Hematopoietic multipotent progenitor cell treated with erythropoietin and hydrocortisone succinate and interleukin-3 and kit ligand, for 6 days (in vitro differentiated cells): ENCODE measurements at places on chromosomes 1 and 21.

GRCh38 chr1:199590708-199591107, 436.8 kb upstream of the NR5A2 start:
- no peak for DNase-seq

DNA sequence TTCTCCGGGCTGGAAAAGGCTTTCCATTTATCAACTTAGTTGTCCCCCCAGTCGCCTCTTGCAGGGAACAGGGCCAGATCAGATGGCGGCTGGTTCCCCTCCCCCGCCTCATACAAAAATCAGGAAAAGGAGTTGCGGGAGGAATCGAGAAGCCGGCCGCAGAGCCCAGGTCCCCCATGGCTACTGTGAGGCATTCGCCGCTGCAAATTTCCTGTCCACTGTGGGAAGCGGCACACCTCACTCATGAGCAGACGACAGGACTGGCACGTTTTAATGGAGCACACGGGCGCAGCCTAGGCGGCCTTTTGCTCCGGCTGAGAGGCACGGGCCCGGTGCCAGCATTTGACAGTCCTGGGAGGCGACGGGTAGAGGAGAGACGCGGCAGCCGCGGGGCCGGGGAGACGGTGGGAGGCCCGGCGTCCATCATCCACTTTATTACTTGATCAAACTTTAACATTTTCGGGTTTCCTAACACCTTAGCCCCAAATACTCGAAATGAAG, 1.1 kb downstream of the GNG4 start:
- peak; percentile 43 for DNase-seq

GRCh38 chr1:206495493-206496046, 11.8 kb upstream of the RASSF5 start:
- DNase-seq, result no peak

DNA sequence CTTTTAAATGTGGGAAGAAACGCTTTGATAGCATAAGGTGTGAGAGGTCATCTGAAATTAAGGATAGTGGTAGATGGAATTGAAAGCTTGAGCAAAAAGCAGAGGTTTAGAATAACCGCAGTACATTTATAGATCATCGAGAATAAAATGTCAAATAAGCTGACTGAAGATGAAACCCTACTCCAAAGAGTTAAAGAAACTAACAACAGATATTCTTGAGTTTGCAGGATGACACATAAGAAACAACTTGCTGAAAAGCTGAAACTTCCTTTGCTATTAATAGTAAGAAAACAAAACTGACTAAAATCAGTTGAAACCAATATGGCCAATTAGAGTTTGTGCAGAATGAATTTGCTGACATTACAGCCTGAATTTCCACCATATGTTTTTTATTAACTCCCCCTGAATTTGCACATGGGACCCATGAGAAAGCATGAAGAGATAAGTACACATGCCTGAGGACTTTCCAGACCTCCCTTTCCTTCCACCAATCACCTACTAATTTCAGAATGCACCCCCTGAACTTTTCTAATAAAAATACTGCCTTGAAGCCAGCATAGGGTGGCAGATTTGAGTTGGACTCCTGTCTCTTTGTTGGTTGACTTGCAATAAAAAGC, 1.7 kb upstream of the C1orf185 start:
- DNase-seq, result no peak

- no peak for DNase-seq
Measured at GRCh38 chr21:33256019-33256418, 10.1 kb upstream of the IL10RB start.

DNA sequence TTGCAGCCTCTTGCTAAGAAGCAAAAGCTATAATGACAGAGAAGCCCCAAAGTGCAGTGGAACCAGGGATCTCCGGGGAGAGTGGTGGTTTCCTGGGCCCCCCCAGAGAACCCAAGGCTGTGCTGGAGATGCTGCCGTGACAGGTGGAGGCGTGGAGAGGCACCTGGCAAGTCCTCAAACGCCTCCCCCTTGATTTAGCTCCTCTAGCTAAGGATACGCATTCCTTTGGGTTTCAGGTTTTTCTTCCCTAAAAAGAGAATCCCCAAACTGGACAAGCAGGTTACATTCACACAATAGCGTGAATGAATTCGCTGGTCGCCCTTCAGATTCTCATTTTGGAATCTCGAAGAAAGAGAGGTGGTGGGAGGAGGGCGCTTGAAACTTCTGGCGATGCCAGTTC, 853 bp upstream of the ATP1A1 start:
- no peak for DNase-seq

- no peak for DNase-seq
Measured at GRCh38 chr1:37667023-37667671, 25.2 kb upstream of the CDCA8 start.

GRCh38 chr1:47164552-47164951, 25.3 kb downstream of the PDZK1IP1 start:
- DNase-seq, result no peak

- no peak for DNase-seq
Measured at GRCh38 chr21:15839026-15839425, 109.2 kb downstream of the USP25 start.

DNA sequence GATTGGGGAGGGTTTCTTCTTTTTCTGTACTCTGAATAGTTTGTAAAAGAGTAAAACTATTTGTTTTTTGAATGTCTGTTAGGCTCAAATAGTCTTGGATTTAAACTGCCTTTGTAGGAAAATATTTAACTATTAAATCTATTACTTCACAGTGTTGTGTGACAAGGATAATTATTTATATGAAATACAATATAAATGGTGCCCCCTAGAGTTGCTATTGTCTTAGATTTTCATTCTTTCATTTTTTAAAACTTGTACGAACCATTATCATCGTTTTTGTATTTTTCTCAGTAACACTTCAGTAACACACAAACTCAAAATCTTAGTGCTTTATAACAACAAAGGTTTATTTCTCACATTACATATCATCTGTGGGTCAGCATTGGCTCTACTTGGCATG, 37.4 kb downstream of the C1orf185 start:
- DNase-seq, result peak; percentile 24

DNA sequence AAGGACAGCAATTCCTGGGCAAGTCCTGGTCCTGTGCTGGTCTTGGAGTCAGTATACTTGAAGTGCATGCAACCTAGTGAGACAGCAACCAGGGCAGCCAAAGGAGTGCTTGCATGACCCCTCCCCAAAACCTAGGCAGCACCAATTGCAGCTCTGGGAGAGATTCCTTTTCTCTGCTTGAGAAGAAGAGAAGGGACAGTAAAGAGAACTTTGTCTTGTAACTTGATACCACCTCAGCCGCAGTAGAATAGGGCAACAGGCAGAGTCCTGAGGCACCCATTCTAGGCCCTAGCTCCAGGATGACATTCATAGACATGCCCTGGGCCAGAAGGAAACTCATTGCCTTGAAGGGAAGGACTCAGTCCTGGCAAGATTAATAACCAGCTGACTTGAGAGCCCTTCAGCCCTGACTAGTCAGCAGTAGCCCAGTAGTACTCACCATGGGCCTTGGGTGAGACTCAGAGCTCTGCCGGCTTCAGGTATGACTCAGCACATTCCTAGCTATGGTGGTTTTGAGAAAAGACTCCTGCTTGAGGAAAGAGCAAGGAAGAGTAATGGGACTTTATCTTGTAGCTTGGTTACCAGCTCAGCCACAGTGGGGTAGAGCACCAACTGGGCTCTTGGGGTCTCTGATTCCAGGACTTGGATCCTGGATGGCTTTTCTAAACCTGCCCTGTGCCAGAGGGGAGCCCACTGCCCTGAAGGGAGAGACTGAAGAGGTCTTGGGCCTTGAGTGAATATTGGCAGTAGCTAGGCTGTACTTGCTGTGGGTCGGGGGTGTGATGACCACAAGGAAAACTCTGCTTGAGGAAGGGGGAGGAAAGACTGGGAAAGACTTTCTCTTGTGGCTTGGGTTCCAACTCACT, 51.7 kb upstream of the ACADM start:
- DNase-seq, result peak; percentile 52

DNA sequence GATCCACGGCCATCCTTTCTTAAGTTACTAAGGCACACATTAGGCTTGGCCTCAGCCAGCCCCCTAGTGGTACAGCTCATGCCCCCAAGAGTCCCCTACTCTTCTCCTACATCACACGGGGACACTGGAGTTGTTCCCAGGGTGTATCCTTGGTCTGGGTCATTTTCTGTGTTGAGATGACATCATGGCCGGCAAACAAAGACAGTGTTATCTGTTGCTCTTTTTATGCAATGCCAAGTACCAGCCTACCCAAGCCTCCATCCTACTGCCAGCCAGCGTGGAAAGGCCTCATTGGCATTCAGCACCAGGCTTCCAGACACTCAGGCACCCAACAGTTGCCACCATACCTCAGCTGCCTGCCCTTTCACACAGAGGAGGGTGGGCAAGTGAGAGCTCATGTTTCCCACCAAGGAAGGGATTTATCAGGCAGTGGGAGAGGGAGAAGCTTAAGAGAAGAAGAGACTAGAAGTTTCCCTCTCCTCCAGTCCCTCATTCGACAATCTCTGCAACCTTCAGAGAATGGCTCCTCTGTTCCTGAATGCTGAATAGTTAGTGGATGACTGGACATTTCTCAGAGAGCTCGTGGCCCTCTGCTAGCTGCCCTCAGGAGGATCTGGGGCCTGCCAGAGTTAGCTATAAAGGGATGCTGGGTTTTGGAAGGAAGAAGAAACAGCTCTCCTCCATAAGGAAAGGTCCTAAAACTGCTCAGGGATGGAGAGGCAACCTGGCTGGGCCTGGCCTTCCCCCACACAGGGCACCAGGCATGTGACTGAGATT, 17.7 kb downstream of the CBR1 start:
- DNase-seq, result no peak

DNA sequence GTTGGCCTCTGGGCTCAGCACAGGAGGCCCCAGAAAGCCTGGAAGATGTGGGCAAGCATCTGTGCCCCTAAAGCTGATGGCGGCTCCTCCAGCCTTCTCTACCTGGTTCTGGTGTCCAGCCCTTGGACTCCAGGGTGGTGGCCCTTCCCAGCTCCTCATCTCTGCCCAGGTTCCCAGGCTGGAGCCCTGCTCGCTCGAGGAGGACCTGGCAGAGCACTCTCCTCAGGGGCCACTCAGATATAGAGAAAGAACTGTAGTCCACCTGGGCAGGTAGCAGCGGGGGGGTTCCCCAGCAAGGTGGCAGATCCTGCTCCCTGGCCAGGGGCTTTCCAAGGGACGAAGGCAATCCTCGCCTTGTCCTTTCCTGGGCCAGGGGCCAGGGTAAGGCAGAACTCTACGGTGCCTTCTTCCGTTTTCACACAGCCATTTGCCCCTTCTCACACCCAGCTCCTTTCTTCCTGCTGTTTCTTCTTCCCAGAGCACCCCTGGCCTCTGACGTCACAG, 18.9 kb downstream of the WNT4 start:
- no peak for DNase-seq

DNA sequence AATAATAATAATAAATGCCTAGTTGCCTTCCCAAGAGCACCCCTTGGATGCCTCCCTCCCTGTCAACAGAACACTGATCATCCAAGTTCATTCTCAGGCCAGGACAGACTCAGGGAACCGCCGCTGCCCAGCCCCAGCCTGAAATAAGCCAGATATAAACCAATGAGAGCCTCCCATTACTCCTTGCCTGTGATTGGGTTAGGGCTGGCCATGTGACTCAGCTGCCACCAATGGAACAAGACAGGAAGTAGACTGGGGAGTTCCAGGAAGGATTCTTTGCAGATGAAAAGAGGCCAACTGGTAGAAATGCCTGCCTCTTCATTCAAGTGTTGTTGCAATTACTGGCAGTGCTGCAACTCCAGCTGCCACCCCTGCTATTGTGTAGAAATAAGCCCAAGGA, 146.4 kb upstream of the TIAM1 start:
- no peak for DNase-seq

GRCh38 chr1:211579440-211580302, 710 bp upstream of the SLC30A1 start:
- DNase-seq, result peak; percentile 75

DNA sequence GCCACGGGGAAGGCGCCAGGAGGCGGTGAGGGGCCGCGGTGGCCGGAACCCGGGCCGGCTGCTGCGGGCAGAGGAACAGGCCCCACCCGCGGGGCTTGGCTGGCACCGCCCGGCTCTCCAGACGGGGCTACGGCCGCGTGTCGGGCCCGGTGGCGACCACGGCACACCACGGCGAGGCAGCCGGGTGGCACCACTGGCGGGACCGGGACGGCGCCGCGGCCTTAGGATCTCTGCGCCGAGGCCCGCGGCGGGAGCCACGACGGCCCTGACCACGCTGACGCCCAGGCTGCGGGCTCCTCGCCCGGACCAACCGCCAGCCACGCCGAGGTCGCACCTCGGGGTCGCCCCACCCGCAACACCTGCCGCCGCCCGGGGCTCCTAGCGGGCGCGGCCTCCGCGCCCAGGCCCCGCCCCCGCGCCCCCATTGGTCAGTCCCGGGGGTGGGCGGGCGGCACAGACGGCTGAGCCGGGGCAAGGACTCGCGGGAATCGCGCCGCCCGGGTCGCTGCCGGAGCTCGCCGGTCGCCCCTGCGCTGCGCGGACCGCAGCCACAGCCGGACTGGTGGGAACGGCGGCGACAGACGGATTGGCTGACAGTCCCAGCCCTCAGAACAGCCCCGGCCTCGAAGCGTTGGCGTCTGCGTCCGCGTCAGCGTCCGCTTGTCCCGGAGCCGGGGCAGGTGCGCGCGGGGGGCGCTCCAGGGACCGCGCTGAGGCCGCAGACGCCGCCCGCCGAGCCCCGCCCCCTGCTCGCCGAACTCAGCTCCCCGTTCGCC, at the start of gene BMP8A:
BMP8A (plus strand) TSS at position 491 of the 776 bp plus-strand sequence. CDS start 356 bp downstream, outside the sequence.
- DNase-seq, result peak; percentile 76

GRCh38 chr21:27047283-27047657, 80.4 kb upstream of the ADAMTS5 start:
- no peak for DNase-seq

GRCh38 chr1:157157501-157158190, 19.5 kb upstream of the ETV3 start:
- no peak for DNase-seq

DNA sequence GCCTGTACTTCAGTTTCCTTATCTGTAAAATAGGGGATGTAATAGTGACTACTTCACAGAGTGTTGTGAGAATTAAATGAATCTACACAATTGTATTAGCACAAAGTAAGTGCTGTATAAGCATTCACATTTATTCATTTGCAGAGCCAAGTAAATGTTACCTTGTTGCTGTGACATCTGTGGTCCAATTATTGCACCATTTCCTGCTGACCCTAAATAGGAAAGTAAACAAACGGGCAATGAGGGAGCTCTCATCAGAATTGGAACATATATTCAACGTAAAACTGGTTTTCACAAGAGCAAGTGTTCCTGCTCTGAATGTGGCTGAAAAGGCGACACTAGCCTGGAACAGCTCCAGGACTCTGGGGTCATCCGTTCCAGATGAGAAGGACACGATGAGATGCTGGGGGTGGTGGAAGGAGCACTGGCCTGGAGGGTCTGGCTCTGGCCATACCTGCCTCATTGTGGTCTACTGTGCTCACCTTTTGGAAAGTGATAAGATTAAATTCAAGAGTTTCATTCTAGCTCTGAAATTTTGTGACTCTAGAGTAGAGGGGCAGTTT, 34.5 kb downstream of the PROX1 start:
- DNase-seq, result no peak

DNA sequence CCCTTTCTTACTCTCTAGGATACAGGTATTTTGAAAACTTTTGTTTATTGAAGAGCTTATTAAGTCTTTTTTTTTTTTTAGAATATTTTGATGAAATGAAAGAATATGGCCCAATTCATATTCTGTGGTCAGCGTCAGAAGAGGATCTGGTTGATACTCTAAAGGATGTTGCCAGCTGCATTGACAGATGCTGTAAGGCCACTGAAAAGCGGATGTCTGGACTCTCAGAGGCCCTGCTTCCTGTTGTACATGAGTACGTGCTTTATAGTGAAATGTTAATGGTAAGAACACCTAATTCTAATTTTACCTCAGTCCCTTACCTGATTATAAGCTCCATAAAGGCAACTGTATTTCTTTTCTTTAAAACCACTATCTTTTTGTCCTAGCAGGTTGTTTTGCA, 37.1 kb downstream of the SNX7 start:
- no peak for DNase-seq

- DNase-seq, result no peak
Measured at GRCh38 chr1:244165701-244166100, 114.6 kb downstream of the ZBTB18 start.
